HFF-Myc (cell line): ENCODE measurements at places on chromosomes 5 and 9.
A peak's percentile ranks its signal among the peaks of the same experiment; 100 is the strongest.

DNA sequence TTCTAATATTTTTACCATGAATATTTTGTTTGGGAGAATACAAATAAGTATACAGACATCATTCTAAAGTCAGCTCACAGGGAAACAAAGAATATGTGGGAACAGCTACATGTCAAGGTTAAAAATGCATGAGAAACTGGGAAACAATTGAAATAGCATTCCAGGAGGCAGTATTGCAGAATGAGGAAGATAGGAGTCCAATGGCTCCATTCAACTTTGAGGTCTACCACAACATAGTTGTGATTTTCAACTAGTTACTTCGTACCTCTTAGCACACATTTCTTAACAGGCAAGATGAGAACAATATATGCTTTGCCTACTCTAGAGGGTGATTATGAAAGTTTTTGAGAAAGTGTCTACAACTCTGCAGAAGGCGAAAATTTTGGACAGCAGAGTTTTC, 35.2 kb upstream of the CAST start:
- no peak for DNase-seq

GRCh38 chr9:116791326-116791725, 104.2 kb downstream of the TRIM32 start:
- DNase-seq: no peak

GRCh38 chr5:105953616-105954015, 1717.1 kb downstream of the EFNA5 start:
- no peak for DNase-seq

DNA sequence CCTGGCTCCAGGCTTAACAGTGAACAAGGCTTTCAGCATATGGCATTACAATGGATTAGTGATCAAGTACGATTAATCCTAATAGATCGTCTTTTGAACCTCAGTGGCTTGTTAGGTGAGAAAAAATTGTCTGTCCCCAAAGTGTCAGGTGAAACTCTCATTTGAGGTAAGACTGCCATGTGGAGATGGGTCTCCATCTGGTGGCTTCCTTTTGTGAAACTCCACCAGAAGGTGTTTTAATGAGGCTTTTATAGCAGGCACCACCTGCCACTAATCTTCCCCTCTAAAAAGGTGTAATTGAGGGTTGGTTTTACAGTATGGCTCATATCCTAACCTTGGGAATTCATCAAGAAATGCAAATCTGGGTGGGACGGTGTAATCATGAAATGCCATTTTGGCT, 471.1 kb upstream of the MPDZ start:
- DNase-seq: no peak

GRCh38 chr5:107653685-107654084, 17.1 kb downstream of the EFNA5 start:
- DNase-seq: no peak

GRCh38 chr9:124934290-124934689, 6.6 kb downstream of the GOLGA1 start:
- DNase-seq: no peak

GRCh38 chr9:27392451-27392850, 95.5 kb upstream of the EQTN start:
- DNase-seq: no peak

- no peak for DNase-seq
Observed at GRCh38 chr5:131671409-131671808, 36.4 kb upstream of the RAPGEF6 start.

DNA sequence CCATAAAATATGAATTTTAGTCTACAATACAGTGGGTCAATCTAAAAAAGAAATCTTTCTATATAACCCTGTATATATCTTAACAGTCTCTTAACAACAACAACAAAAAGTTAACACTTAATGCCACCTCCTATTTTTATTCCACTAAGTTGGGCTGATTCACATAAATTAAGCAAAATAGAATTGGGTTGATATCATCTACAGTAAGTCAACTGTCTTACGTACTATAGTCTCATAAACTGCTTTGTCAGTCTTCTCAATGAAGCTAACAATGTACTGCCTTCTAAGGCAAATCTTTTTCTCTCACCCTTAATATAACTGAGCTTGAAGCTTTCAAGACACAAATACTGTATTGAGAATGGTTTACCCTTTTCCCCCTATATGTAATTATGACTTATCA, 185.7 kb downstream of the ADAMTS6 start:
- no peak for DNase-seq

DNA sequence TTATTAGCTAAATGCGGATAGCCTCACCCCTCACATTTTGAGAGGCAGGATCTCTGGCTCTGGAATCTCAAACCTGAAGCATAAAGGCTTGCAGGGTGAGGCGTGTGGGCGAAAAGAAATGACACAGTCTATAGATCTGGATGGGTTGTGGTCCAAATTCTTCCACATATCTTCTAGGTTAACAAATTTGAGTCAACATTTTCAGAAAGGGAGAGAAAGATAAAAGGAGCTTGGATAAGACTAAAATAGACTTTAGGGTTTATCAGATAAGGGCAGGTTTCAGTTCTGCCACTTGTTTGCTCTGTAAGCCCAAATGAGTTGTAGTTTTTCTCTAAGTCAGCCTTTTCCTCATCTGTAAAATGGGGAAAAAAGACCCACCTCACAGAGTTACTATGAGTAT, 220.9 kb downstream of the TRIM32 start:
- DNase-seq: no peak

GRCh38 chr9:86856259-86856658, 91.0 kb downstream of the GAS1 start:
- DNase-seq: no peak

- no peak for DNase-seq
Observed at GRCh38 chr5:10138395-10139057, 111.2 kb downstream of the ATPSCKMT start.

DNA sequence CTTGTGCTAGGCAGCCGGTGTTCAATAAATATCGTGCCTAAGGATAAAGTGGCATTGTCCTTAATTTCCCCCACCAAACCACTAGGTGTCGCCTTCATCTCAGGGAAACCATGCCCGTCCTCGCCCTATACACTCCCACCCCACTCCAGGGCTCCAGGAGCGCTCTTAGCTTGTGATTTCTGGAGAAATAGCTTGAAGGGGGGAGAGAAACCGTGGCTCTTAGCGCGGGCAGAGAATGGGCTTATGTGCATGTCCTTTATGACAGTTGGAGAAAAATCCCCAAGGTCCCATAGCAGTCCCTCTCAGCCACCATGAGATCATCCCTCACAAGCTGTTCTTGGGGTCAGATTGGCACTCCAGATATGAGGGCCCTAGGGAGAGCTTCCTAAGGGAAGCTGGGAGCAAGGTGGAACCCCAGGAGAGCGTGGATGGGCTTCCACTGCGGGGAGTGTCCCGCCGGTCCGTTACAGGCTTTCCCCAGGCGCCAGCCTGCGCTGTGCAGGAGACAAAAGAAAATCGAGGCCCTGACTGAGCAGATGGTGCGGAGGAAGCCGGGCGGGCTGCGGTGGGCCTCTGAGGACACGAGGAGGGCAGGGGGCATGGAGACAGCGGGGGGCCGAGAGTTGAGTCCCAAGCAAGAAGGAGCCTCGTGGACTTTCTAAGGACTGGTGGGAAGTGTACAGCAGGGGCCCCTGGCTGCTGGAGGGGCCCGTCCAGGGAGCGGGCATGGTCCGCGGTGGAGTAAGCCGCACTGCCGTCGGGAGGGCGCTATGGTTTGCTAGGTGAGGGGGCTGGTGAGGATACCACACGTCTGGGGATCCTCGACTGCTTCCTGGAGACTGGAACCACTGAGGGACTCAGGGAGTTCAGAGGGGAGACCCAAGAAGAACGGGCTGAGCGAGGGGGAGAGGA, 750 bp upstream of the NPR2 start:
- peak; percentile 66 for DNase-seq

- DNase-seq: no peak
Observed at GRCh38 chr5:172009536-172010270, 3.3 kb upstream of the FBXW11 start.

DNA sequence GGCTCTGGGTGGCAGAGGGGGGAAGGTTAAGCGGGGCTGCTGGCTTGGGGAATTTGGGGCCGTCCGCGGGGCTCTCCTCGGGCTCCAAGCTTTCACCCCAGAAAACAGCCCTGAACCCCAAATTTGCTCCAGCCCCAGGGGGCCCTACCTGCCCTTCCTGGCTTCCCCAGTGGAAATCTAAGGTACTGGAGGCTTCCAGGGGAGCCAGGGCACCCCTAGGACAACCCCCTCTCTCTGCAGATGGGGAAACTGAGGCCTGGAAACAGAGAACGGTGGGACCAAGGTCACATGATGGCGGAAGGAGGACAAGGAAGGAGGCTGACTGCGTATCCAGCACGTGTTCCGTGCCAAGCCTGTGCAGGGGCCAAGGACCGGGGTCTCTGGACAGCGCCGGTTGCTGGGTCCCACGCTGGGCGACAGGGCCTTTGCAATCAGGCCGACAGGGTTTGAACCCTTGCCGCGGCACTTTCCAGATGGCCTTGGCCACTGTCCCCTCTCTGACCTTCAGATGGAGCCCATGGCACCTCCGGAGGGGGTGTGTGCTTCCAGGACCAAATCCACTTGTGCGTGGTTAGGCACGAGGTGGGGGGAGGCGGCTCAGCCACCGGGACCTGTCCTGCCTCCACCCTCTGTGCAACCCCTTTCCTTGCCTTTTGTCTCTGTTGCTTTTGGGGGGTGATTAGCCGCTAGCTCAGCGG, 183.1 kb downstream of the C9orf50 start:
- DNase-seq: no peak

- DNase-seq: no peak
Observed at GRCh38 chr5:33261305-33261704, 179.5 kb upstream of the TARS1 start.

- DNase-seq: peak; percentile 73
Observed at GRCh38 chr9:73179589-73179988, 27.9 kb downstream of the ANXA1 start.

GRCh38 chr5:122295138-122295537, 16.9 kb upstream of the SNCAIP start:
- DNase-seq: no peak
